ENCODE measurements at places on chromosomes 7 and 10.

DNA sequence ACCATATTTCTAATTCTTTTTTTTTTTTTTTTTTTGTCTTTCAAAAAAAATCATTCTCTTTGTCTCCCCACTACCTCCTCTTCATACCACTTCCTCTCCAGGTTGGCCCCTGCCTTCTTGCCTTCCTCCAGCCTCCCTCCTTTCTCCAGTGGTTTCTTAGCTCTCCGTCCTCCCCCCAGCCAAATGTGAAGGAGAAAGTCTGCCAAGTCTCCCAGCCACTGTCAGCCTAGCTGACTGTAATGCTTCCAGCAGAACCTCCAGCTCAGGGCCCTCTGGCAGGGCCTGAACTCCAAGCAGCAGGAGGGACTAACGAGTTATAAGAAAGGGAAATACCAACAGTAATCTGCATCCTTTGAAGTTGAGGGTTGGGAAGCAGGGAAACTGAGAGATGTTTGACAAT lies 35.5 kb upstream of the BICC1 start:
- DNase-seq = peak; percentile 39

DNA sequence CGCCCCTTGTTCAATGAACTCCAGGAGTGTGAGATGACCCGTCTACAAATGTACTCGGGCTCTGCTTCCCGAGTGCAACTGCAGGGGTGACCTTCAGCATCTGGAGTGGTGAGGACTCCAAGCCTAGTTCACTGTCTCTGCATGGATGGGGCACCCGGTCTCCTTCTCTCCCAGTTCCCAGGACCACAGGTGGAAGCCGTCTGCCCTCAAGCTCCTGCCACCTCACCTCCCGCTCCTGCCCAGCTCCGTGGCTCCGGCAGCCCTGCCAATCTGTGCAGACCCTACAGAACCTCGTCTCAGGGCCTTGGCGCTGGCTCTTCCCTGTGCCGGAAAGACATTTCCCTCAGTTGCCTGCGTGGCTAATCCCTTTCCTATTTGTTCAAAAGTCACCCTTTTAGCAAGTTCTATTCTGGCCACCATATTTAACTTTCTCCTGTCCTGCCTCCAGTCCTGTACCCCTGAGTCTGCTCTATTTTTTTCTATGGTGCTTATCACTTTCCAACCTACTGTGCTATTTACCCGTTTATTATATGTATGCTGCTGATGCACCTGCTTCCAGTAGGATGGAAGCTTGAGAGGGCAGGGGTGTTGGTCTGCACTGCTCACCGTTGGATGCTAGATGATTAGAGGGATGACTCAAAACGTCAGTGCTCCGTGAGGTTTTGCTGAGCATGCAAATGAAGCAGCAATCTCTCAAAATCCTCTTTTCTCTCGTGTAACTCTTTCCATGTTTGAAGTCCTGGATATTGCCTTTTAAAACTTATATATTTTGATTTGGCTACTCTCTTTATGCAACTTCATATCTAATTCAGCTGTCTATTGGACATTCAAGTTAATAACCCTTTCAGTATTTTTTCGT lies 641.4 kb downstream of the ACTR3B start:
- DNase-seq = no peak

- DNase-seq = no peak
Measured at GRCh38 chr7:671415-672042, 55.0 kb upstream of the DNAAF5 start.

GRCh38 chr7:30906014-30906413 lies 5.6 kb upstream of the AQP1 start:
- no peak for DNase-seq

GRCh38 chr10:4013651-4014121 lies 228.7 kb upstream of the KLF6 start:
- no peak for DNase-seq

DNA sequence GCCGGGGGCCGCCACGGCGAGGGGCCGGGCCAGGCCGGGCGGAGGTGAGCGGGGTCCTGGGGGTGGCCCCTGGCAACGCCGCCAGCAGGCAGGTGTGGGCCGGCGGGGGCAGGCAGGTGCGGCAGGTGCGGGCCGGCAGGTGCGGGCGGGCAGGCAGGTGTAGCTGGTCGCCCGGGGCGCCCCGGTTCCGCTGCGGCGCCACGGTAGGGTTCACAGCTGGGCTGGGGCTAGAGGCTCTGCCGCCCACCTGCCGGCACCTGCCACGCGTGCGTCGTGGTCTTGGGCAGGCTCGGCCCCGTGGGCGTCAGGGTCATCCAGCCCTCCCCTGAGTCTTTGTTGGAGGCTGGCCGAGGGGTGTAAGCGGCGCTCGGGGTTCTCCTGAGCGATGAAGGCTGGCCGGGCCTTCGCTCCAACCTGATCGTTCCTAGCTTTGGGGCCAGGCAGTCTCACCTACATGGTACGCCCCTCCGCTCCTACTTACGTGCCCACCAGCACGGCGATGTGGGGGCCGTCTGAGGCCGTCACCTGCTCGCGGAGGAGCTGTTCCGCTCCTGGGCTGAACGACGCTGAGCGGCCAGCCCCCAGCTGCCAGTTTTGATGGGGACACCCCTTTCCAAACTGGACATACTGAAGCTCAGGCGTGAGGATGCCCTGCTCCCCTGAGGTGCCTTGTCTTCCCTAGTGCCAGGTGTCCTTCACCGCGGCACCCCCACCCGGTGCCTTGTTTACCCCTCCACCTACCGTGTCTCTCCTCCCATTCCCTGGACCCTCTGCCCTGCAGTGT lies 493 bp downstream of the ZMIZ2 start:
- DNase-seq = no peak

DNA sequence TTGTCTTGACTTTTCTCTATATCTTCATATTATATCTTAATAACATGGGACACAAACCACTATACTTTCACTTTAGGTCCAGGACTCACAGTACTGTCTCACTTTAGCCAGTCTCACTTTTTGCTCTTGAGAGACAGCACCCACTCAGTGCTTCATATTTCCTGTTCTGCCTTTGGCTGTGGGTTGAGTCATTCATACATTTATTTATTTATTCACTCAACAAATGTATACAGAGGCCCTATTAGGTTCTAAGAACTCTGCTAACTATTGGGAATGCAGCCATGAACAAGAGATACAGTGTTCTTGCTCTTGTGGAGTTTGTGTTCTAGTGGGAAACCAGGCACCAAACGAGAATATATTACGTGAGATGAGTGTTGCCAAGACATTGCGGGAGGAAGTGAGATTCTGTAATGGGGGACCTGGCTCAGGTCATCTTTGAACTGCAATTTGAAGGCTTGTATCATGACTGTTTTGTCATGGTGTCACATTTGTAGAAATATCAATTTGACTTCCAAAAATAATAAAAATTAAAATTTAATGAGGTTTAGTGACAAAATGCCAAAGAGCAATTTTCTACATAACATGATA lies 190.1 kb downstream of the SDHAF3 start:
- DNase-seq = no peak

All from Jurkat, Clone E6-1 (cell line).